ENCODE measurements at places on chromosomes 12 and 14. TPM values are rescaled to one million over a fixed set of nuclear protein-coding genes. Genes with fewer than 3 reads are reported as not detected.

GRCh38 chr14:71060274-71060673, 153.0 kb downstream of the PCNX1 start:
- peaks cover 23% of the 10 kb centered on the region for H3K36me3 ChIP-seq
- no peak overlapping the region for H3K4me3 ChIP-seq
- no peak overlapping the region for H3K27ac ChIP-seq
- H3K27me3 ChIP-seq: no peaks in the 10 kb centered on the region
- DNase-seq: no peak

DNA sequence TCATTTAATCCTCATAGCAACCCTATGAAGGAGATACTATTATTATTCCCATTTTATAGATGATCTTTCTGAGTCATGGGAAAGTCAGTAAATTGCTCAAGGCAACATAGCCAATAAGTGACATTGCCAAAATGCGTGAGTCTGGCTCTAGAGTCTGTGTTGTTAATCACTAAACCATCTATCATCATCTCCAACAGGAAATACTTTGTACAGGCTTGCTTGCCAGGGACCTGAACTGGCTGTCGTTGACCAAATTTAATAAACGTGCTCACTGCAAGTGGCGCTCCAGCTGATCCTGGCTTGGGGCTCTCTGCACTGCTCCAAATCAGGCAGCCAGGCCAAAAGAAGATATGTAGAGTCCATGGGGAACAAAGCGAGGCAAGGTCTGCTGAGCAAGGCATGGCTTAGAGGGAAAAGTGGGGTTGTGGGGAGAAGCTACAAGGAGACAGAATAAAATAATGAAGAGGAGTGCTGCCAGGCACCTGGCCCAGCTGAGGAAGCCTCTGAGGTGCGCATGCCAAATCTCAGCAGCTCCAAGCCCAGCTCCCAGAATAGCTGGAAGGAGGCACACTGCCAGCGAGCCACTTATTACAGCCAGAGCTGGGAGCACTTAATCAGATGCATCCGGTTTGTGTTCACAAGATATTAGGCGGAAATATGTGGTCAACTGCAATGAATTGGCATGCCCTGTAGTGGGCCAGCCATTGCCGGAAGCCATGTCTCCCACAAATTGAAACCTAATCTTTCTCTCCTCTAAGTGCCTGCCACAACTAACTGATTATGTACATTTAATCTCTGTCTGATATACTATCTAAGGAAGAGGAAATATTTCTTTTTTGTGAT, 43.3 kb upstream of the PTPRO start:
- DNase-seq: peak; percentile 88
- peak overlapping the region; percentile 29 for H3K4me3 ChIP-seq
- peaks cover 43% of the 10 kb centered on the region for H3K4me1 ChIP-seq
- no peaks in the 10 kb centered on the region for H3K36me3 ChIP-seq
- no peaks in the 10 kb centered on the region for H3K27me3 ChIP-seq
- H3K27ac ChIP-seq: peak overlapping the region; percentile 98

LTBP2 gene
- total RNA-seq: 17.4 TPM

- H3K4me1 ChIP-seq: peaks cover 21% of the 10 kb centered on the region
- no peak overlapping the region for H3K4me3 ChIP-seq
- H3K27me3 ChIP-seq: no peaks in the 10 kb centered on the region
- H3K36me3 ChIP-seq: no peaks in the 10 kb centered on the region
Observed at GRCh38 chr12:54411391-54412241, 7.5 kb downstream of the ITGA5 start.

DNA sequence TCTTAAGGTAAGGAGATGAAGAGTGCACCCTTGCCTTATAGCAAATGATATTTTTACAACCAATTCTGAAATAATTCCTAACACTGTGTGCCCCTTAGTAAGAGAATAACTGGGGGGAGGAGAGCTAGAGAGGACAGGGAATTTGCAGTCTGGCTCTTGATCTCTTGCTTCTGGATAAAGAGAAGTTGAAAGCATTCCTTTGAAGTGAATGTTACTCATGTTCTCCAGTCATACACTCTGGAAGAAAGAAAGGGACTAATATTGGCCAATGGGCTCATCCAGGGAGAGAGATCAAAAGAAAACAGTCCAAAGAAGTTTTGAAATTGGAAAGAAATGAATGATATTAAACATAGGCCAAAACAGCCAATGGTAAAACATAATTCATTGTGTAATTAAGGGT, 25.3 kb downstream of the C12orf75 start:
- H3K27me3 ChIP-seq: no peaks in the 10 kb centered on the region
- H3K27ac ChIP-seq: no peak overlapping the region
- peaks cover 12% of the 10 kb centered on the region for H3K36me3 ChIP-seq
- peak; percentile 30 for DNase-seq

KRT77 gene
- not detected for total RNA-seq

DNA sequence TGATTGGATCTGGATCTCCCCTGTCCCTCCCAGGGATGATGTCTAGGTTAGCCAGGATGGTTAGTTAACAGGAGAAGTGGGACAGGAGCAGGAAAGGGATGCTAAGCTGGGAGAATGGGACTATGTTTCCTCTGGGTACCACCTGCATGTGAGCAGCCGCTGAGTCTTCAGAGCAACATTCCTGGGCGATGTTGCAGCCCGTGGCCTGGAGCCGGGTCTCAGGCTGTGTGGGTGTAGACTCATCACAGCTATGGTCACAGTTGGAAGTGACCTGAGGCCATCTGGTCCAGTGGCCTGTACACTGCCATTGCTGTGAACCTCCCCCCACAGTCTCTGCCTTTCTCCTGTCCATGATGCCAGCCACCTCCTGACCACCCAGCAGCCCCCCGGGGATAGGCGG, 422.6 kb downstream of the DPF3 start:
- H3K36me3 ChIP-seq: no peaks in the 10 kb centered on the region
- H3K4me3 ChIP-seq: no peak overlapping the region
- peak; percentile 27 for DNase-seq
- peaks cover 49% of the 10 kb centered on the region for H3K27me3 ChIP-seq
- H3K27ac ChIP-seq: no peak overlapping the region
- peaks cover 5% of the 10 kb centered on the region for H3K4me1 ChIP-seq

DNA sequence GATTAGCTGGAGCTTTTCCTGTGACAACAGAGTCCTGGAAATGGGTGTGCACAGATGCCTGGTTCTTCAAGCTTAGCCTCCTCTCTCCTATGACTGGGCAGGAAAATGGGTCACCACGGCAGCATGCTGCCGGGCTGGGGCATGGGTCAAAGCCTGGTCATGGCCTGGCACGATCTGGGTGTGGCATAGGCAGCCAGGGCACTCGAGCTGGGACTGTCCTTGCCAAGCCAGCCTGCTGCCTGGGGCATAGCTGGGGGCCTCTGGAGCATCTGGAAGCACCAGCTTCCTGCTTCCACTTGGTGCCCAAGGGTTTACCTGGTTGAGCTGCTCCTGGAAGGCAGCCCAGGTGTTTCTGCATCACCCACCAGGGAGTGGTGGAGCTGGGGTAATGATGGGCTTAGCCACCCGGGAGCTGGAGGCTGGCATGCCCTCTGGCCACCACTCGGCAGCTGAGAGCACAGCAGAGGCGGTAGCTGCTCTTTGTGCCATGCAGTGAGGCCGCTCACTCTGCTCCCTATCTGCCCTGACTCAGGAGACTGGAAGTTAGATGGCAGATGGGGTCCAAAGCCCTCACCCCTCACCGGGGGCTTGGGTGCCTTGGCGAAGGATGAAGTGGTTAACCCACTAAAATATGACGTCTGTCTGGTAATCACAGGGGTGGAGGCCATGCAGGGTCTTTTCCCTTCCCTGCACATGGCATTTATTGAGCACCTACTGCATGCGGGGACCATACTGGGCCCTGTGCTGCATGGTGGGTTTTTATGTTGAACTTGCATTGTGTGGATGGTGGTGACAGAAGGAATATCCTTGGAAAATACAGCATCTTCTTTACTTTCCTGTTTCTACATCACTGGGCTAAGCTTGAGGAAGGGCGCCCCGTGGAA, 1.7 kb downstream of the OTUB2 start:
- H3K36me3 ChIP-seq: no peaks in the 10 kb centered on the region
- peak overlapping the region; percentile 98 for H3K27ac ChIP-seq
- H3K4me1 ChIP-seq: peaks cover 56% of the 10 kb centered on the region
- peak overlapping the region; percentile 67 for H3K4me3 ChIP-seq

GRCh38 chr14:47328376-47328775, 347.0 kb downstream of the MDGA2 start:
- no peak overlapping the region for H3K27ac ChIP-seq
- H3K4me1 ChIP-seq: no peaks in the 10 kb centered on the region
- H3K27me3 ChIP-seq: 0 out of 2 replicates have a peak, but pooled peaks cover 12% of the 10 kb centered on the region
- no peak for DNase-seq

DNA sequence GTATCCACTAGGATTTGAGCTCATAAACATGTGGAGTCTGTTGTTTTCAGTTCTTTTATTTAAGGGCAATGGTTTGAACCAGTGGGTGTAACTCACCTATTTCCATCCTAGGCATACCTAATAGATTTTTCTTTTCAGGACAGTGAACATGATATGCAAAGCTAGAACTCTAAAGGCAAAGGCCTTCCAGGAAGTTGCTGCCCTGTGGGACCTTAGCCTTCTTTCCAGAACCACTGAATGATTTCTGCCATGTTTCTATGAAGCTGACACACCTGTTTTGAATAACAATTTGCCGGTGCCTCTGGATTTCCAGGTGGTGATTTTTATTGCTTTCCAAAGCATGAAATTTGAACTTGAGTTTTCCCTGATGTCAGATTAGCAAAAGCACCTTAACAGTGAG, 372.9 kb upstream of the FAR2 start:
- no peaks in the 10 kb centered on the region for H3K27me3 ChIP-seq
- no peak for DNase-seq
- no peak overlapping the region for H3K27ac ChIP-seq
- H3K4me3 ChIP-seq: no peak overlapping the region
- H3K36me3 ChIP-seq: no peaks in the 10 kb centered on the region

GRCh38 chr12:91781114-91781513, 364.5 kb downstream of the BTG1 start:
- no peak overlapping the region for H3K27ac ChIP-seq
- peaks cover 34% of the 10 kb centered on the region for H3K4me1 ChIP-seq
- H3K36me3 ChIP-seq: no peaks in the 10 kb centered on the region

- DNase-seq: no peak
- no peaks in the 10 kb centered on the region for H3K4me1 ChIP-seq
- no peaks in the 10 kb centered on the region for H3K36me3 ChIP-seq
- no peak overlapping the region for H3K27ac ChIP-seq
Observed at GRCh38 chr14:36333119-36333518, 12.7 kb upstream of the MBIP start.

DNA sequence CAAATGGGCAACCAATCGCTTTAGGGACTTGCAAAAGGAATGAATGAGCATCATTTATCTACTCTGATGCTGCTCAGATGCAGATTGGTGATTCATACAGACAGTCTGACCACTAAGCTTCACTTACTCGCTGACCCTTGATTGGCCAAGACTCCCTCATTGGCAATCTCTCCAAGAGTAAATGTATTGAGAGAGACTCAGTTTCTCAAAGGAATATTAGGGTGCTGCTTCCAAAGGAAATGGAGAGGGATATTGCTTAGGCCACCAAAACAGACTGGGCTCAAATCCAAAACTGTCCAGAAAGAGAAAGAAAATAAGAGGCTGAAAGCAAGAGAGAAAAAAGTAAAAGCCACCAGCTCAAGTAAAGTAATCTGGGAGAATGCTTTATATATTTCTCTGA, 785.2 kb downstream of the GALC start:
- no peaks in the 10 kb centered on the region for H3K4me1 ChIP-seq
- no peak overlapping the region for H3K4me3 ChIP-seq
- H3K36me3 ChIP-seq: no peaks in the 10 kb centered on the region
- no peak for DNase-seq

DNA sequence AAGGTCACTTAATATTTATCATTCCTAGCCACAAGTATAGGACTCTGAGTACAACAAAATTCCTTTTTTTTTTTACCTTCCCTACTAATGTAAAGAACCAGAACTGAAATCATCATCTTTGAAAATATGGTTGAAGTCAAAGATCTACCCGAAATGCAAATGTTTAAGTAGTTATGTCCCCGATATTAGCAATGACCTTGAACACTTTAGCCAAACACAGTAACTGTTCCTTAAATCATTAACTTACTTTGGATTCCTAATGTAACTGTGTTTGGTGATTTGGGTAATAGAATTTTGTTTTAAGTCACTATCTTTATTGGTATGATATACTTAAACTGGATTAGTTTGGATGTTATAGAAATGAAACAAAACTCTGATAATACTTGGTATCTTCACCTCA, 14.4 kb downstream of the ITPR2 start:
- peaks cover 11% of the 10 kb centered on the region for H3K4me1 ChIP-seq
- no peaks in the 10 kb centered on the region for H3K36me3 ChIP-seq
- H3K27me3 ChIP-seq: no peaks in the 10 kb centered on the region
- DNase-seq: no peak

GRCh38 chr14:60648934-60649874, at the start of gene SIX1:
Gene SIX1 (minus strand): TSS chr14:60649477. CDS start chr14:60649189, 288 bp downstream.
- H3K4me3 ChIP-seq: peak within 1 kb of the TSS; percentile 75
- 0 out of 2 replicates have a peak within 1 kb of the TSS, but pooled peaks have one; percentile 6 for H3K27ac ChIP-seq
- peaks cover 21% of the 10 kb centered on the region for H3K4me1 ChIP-seq
- H3K27me3 ChIP-seq: no peaks in the 10 kb centered on the region

- H3K36me3 ChIP-seq: no peaks in the 10 kb centered on the region
- H3K4me3 ChIP-seq: no peak overlapping the region
- H3K27ac ChIP-seq: no peak overlapping the region
- no peak for DNase-seq
- peaks cover 29% of the 10 kb centered on the region for H3K4me1 ChIP-seq
- no peaks in the 10 kb centered on the region for H3K27me3 ChIP-seq
Observed at GRCh38 chr12:75706786-75707605, 195.6 kb upstream of the KRR1 start.

- H3K4me1 ChIP-seq: peaks cover 64% of the 10 kb centered on the region
- peak overlapping the region; percentile 10 for H3K27ac ChIP-seq
- H3K4me3 ChIP-seq: no peak overlapping the region
- H3K27me3 ChIP-seq: no peaks in the 10 kb centered on the region
Observed at GRCh38 chr14:99753225-99754140, 39.7 kb upstream of the EML1 start.

All from PC-3 (cell line).